CD4-positive, alpha-beta T cell (primary cell): ENCODE measurements at places on chromosomes 12 and 14.

DNA sequence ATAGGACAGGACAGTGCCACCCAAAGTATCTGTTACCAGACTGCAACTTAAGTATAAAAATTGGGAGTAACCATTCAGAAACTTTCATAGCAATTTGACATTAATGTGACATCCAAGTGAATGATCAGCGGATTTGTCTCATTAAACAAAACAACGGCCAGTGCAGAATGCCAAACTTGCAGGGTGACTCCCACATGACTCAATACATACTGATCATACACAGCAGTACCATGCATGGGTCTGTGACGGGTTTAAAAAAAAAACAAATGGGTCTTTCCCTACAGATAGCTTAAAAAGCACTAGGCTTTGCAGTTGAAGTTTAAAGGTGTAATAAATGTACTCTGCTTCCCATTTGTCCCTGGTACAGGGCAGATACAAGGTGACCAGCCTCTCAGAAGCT lies 116.6 kb downstream of the SLC35F4 start:
- no peak for DNase-seq

DNA sequence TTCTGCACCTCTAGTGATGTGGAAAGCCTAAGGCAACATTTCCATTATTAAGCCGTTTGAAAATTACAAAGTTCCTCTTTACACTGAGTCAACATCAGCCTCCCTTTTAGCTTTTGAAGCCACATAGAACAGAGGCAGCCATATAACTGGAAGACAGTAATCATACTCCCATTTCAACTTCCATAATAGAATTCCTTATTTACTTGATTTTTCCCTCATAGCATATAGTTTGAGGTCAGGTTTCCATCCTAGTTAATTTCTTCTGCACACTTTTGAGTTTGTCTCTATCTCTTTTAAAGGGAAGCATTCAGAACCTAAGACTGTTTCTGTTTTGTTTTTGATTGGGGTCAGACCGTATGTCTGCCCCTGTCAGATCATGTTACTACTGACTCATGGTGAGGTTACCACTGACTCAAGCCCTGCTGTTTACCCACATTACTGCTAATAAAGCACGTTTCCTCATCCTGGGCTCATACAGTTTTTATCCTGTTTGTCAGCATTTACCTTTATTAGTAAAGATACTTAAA lies 161.0 kb downstream of the SLC38A4 start:
- DNase-seq: peak; percentile 27

DNA sequence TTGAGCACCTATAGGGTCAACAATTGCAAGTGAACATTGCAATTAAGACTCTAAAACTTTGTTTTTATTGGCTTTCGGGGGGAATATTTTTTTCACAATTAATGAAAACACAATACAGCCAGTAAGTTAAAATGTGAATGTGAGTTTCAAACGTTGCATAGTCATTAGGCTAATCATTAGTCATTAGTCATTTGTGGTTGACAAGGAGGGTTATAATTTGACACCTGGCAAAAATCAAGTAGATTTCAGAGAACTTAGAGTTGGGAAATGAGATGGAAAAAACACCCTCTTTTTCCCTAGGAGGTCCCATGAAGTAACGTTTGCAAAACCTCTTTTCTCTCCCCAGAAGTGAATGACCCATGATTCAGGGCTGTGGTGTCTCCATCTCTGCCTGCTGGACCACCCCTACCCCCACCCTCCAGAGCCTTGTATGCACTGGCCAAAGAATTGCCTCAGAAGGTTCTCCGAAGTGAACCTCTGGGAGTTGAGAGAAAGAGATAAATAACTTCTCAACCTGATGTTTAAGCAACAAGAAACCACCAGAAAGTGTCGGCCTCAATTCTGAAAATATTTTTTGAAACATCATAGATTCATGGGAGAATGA lies 196.3 kb downstream of the PAX9 start:
- no peak for DNase-seq

- no peak for DNase-seq
Measured at GRCh38 chr12:8081251-8081920, 688 bp upstream of the NECAP1 start.

DNA sequence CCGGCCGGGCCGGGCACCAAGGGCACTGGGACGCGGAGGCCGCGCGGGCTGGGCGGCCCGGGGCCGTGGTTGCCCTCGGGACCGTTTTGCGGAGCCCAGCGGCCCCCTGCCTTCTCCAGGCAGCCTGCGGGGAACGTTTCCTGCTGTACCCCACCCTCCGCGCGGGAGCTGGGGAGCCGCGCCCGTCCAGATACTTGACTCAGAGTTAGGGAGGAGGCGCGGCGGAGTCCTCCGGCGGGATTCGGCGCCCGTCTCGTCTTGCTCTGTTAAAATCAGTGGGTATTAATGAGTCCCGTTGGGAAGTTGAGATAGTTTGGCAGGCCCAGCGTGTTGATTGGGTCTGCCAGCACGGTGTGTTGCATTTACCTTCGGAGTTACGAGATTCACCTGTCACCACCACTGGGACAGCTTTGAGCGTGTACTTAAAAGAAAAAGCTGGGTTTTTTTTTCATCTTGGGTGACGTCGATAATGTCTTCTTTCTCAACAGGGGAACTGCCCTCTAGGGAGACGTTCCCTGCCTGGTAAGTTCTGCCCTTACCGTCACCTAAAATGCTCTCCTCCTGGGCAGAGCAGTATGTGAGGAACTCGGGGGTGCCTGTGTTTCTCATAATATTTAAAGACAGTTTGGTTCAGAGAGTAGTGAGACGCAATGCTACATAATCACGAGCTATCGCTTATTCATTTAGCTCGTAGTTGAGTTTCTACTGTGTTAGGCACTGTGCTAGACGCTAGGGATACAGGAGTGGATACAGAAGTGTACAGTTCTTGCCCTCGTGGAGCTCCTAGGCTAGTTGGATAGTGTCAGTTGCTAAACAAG lies 596 bp downstream of the DLST start:
- peak; percentile 59 for DNase-seq

GRCh38 chr12:77060136-77060882 lies 5.1 kb downstream of the E2F7 start:
- DNase-seq: peak; percentile 4

- no peak for DNase-seq
Measured at GRCh38 chr12:32049956-32050355, 56.7 kb upstream of the BICD1 start.

DNA sequence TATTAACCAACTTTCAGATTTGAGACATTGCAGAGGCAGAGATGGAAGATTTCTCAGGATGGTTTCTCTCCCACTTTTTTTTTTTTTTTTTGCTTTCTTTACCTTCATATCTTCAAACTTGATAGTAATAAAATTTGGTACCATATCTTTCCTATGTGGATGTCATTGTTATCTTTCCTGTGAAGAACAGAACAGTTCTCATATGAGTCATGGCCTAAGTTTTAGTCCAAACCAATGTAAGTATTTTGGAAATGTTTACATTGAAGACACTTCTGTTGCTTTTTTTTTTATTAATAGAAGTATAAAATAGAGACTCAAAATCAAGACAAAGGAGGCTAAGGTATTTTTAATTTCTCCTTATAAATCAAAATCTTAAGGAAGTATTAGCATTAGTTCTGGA lies 95.2 kb downstream of the C12orf50 start:
- no peak for DNase-seq

DNA sequence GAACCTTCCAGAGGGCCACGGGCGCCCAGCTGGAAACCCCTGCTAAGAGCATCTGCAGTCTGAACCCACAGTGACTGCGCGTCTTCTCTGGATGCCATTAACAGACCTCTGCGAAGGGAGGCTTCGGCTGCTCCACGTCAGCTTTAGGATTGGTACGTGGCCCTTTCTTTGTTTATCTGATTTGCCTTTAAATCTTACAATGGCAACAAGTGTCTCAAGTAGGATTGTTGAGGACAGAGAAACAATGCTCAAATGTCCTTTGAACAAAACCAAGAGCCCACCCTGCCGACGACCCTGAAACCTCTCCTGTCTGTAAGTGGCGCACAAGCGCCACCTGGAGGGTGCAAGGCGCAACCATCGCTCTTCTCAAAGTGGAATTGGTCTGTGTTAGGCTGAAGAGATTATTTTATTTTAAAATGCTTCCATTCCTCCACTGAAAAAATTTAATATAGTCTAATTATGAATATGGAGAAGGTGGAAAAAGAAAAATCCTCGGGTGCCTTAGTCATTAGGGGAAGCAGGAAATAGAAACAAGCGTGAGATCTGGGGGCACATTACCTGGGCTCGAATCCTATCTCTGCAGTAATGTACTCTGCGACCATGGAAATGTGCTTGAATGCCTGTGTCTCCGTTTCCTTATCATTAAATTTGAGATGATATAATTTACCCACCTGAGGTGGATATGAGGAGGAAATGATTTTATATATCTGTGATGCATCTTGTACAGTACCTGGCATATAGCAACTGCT lies 82.6 kb upstream of the PTPRB start:
- peak; percentile 33 for DNase-seq

GRCh38 chr12:91892081-91892855 lies 253.4 kb downstream of the BTG1 start:
- DNase-seq: no peak

GRCh38 chr12:62613081-62613480 lies 146.5 kb downstream of the MON2 start:
- no peak for DNase-seq

DNA sequence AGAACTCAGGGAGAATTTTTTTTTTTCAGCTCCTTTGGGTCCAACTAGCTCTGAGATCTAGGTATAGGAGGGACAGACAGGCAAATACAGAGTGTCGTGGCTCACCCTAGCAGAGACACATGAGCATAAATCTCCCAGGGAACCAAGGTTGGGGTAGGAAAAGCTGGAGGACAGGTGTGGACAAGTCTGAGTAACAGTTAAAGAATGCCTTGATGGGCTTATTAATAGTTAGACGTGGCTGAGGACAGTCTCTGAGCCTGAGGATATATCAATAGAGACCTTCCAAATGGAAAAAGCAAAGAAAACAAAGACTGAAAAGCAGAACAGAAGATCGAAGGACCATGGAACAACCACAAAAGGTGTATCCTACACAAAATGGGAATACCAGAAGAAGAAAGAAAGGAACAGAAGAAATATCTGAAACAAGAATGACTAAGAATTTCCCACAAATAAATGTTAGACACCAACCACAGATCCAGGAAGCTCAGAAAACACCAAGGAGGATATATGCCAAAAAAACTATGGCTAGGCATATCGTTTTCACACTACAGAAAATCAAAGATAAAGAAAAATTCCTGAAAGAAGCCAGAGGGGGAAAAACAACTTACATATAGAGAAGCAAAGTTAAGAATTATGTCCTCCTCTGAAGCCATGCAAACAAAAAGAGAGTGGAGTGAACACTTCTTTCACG lies 80.9 kb downstream of the PTPRB start:
- no peak for DNase-seq

- no peak for DNase-seq
Measured at GRCh38 chr12:126385785-126386184, 1320.5 kb downstream of the AACS start.

GRCh38 chr14:60974090-60974651 lies 6.7 kb downstream of the TRMT5 start:
- DNase-seq: no peak

- DNase-seq: no peak
Measured at GRCh38 chr14:29097476-29097875, 330.9 kb downstream of the FOXG1 start.

DNA sequence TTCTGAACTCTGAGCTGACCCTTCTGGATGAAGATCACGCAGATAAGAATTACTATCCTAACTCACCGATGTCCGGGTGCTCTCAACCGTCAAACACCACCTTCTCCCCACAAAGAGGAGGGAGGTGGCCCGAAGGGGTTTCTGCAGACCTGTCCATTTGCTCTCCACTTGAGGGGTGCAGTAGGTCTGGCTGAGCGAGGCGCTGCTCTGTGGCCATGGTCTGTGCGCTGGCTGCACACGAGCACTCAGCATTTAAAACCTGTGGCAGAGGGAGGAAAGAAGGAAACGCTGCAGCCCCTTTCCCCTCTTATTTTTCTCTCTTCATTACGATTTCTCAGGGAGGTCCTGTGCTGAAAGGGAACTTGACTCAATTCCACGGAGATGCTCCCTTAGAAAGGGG lies 1.5 kb upstream of the HOXC13 start:
- no peak for DNase-seq

DNA sequence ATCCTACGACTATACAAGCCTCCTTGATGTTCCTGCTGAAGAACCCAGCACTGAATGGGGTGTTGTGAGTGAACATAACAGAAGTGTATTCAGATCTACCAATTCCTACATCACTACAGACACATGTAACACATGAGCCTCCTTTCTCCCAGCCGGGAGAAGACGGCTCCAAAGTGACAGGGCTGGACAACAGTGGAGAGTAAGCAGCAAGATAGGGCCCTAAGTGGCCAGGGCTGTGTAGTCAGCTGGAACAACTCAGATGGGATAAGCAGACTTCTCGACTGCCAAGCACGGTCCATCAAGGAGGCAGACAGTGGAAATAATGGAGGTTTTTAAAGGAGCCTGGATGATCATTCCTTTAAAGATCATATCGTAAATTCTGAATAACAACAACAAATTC lies 73.5 kb downstream of the TTC7B start:
- DNase-seq: no peak

- DNase-seq: no peak
Measured at GRCh38 chr12:26566675-26567074, 266.3 kb downstream of the ITPR2 start.

GRCh38 chr12:94150240-94151121 lies 2.1 kb downstream of the PLXNC1 start:
- peak; percentile 47 for DNase-seq

DNA sequence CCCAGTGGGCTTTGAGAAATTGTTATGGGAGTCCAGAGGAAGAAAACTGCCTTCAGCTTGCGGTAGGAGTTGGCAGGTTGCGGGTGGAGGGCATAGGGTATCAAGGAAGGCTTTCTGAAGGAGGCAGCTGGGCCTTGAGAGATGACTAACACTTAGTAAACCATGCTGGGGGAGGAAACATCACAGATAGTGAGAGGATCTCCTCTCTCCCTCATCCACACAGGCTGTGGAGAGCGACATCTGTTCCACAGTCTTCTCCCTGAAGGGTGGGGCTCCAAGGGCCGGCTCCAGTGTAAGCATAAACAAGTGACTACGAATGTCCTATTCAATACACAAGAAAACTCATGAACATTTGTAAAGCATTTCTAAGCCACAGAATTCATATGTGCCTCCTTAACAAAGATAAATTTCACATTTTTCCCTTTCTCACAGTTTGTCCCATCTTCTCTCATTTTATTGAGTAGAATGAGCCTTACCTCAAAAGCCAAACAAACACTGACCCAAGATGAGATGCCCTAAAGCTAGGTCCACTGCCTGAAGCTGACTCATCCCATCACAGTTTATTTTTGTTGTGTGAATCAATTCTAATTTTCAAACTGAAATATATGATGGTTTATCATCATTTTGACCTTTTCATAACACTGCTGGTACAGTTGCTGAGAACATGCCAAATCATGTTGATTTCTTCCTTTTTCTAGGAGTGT lies 227.9 kb downstream of the SLC25A21 start:
- no peak for DNase-seq

DNA sequence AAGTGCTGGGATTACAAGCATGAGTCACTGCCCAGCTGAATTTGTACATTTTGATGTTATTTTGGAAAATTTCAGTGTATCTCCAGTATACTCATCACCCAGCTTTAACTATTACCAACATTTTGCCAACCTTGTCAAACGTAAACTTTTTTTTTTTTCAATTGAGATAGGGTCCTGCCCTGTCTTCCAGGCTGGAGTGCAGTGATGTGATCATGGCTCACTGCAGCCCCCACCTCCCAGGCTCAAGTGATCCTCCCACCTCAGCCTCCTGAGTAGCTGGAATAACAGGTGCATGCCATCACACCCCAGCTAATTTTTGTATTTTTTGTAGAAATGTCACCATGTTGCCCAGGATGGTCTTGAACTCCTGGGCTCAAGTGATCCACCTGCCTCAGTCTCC lies 29.2 kb downstream of the MDM2 start:
- no peak for DNase-seq

- DNase-seq: no peak
Measured at GRCh38 chr12:7934889-7935492, 996 bp downstream of the SLC2A3 start.

GRCh38 chr12:96233939-96234461 lies 39.8 kb downstream of the ELK3 start:
- no peak for DNase-seq
